IMR-90 (cell line): ENCODE measurements at places on chromosomes 4 and X. TPM values are rescaled to one million over a fixed set of nuclear protein-coding genes. Genes with fewer than 3 reads are reported as not detected.

- DNase-seq = peak; percentile 28
These were observed 119.3 kb downstream of the ZNF330 start for GRCh38 chr4:141339966-141340365.

- DNase-seq = no peak
These were observed 214.0 kb upstream of the LEF1 start for GRCh38 chr4:108382751-108383150.

- DNase-seq = no peak
These were observed 250.5 kb upstream of the GPRIN3 start for GRCh38 chr4:89558147-89558546.

DNA sequence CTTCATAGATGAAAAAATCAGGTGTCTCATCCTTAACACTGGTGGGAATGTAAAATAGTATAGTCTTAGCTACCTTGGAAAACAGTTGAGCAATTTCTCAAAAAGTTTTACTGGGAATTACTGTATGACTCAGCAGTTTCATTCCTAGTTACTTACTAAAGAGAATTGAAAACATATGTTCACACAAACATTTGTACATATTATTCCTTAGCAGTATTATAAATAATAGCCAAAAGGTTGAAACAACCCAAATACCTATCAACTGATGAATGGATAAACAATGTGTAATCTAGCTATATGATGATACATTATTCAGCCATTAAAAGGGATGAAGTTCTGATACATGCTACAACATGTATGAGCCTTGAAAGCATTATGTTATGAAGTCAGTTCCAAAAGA lies 41.7 kb downstream of the RBM46 start:
- peak; percentile 84 for DNase-seq

DNA sequence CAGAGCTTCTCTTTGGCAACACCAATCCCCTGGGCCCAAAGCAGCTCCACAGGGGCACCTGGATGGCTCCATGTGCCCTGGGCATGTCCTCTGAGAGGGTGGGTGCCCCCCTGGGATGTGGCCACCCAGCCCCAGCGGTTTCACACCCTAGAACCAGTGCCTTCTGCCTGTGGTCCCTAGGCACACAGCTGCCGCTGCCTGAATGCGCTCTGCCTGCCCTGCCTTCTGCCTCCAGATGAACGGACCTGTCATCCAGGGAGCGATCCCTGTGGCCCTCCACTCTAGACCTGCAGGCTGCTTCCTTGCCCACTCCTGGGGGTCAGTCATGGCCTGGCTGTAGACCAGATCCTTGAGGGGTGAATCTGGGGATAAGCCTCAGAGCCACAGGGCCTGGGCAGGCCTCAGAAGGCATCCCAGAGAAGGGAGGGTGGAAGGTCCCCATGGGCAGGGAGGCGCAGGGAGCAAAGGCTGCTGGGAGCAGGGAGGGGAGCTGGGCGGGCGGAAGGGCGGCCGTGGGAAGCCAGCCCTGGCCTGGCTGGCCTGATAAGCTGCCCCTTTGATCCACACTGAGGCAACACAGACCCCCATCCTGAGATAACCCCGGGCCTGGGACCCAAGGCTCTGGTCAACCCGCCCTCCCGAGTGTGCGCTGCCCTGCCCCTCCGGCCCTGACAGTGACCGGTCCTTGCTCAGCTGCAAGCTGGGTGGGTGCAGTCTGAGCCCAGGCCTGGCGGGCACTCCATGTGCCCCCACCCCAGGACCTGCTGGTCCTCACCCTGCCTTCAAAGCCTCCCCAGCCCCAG lies 8.1 kb upstream of the FGFR3 start:
- no peak for DNase-seq

DNA sequence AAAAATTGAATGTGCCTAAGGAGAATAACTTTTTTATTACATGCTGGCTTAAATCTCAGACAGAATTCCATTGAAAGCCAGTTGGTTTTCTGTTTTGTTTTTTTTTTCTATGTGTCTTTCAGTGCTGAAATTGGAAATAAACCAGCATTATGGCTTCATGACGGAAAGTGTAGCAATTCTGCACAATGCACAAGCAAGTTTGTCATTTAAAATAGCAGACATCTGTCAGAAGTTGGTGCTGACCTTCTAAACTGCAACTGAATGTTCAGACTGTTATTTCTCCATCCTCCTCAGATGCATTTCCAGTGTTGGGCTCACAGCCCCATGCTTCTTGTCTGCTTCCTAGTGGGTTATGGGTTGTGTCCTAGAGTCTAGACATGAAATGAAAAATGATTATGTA lies 107.2 kb upstream of the LIMCH1 start:
- no peak for DNase-seq

DNA sequence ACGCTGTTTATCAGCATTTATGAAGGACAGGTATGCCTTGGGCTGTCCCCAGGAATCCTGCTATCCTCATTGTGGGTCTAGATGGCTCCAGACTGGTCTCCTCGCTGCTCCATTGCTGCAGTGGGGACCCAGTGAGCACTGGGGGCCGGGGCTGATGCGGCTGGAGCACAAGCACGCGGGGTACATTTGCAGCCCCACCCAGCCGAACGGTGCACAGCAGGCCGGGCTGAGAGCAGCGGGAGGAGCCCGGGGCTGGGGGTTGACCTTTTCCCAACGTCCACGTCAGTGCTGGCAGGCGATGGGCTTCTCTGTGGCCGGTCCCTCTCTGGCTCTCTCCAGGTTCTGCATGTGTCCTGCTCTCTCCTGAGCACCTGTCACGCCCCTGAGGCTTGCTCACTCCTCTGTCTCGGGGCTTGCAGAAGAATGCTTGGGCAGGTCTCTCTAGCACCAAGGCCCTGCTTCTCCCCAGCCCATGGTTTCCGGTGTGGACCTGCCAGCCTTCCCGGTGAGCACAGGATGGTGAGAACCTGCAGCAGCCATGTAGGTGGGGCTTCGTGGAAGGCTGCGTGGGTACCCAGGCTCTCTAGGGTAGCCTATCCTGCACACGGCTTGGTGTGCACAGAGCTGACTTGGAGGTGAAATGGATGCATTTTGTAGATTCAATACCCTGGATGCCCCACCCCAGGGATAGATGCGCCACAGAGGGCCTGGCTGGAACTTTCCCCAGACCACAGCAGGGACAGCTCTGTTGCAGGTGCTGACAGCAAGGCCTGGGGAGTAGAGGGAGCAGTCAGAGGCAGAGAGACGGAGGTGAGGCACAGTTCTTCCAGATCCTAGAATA lies 89.1 kb upstream of the ADRA2C start:
- no peak for DNase-seq

DNA sequence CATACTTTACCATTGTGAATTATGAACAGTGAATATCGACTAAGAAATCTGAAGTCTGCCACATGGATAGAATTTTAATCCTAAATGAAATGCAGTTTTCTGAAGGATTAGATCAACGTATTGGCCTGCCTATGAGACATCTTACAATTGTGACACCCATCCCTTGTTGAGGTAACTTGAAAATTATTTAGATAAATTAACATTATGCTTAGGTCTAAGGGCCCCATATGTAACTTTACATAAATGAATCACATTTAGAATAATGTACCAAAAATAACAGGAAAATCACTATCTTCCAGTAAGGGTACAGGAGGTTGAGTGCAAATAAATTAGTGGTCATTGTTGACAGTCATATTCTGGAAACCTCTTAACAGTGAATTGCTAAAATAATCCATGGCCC lies 13.5 kb downstream of the XAGE5 start:
- no peak for DNase-seq

- no peak for DNase-seq
These were observed 539.1 kb upstream of the MAGEB18 start for GRCh38 chrX:25599061-25599460.

GRCh38 chr4:2598511-2599303 lies 62.3 kb downstream of the FAM193A start:
- peak; percentile 19 for DNase-seq

DNA sequence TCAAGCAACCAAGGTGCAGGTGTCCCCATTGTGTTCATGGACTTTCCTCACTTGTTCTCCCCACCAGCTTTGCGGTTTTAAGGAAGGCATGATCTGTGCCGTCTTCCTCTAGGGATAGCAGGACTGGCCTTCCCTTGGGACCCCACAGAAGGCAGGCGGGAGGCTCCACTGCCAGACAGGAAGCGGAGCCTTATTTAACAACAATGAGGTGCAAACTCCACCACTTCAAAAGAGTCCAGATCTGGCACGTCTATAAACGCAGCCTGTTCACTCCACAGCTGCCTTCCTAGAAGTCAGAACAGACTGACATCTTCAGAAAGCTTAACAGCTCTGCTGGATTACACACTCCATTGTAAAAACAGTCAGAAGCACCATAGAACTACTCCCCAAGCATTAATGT lies 1.7 kb upstream of the GPR143 start:
- no peak for DNase-seq

DNA sequence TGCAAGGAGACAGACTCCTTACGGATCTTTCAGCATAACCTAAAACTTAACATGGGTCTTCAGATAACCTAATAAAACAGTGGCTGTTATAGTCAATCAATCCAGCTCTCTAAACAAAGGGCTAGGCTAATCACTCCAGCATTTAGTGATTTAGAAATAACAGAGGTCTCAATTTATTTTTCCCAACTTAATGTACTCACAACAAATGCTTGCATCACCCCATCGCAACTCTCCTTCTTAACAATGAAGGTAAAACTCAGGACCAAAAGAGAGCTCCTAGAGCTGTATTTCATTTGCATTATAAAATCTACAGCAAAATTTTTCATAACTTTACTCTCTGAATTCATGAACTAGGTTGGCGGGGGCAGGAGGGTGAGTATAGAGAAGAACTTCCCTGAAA lies 1.1 kb downstream of the LIN54 start:
- peak; percentile 16 for DNase-seq

DNA sequence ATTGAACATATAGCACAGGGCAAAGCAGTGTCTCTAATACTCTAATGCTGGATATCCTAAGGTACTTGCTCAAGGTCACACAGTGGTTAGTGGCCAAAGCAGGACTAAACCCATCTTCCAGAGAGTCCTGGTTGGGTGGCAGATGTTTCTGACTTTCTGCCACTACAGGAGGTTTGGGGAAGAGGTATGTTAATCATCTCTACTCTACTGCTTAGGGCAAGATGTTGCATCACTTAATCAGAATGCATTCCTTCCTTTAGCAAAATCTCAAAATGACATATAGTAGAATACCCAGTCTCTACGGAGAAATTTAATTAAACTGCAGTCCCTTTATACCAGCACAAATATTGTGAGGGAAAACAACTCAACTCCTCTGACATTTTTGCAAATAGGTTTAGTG lies 190.7 kb upstream of the FAM241A start:
- no peak for DNase-seq

- DNase-seq = no peak
These were observed 34.2 kb downstream of the ARHGEF9 start for GRCh38 chrX:63750811-63751210.

DNA sequence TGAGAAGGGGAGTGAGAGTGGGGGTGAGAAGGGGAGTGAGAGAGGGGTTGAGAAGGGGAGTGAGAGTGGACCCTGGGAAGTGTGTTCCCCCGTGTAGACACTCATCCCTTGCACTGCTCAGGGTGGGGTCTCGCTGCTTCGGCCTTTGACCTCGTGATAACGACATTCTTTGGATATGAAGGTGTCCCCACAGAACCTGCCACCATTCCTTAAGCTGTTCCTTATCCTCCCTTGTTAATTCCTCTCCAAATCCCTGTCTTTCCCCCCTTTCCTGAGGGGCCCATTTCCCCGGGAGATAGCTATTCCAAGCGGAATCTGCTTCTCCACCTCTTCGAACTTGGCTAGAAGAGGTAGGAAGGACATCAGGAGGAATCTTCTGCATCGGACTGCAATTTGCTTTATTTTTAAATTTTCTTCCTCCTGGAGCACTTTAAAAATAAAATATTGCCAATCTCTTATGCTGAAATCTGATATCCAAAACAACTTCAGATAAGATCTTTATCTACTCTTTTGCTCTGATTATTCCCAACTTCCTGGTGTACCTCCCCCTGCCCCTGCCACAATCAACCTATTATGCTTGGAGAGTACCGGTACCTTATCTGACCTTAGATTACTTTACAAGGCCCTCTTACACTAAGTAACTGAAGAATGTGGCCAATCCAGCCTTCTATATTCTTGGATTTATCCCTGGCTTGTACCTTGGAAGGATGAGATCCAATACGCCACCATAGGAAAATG lies 15.6 kb downstream of the TRIML1 start:
- DNase-seq = no peak

DNA sequence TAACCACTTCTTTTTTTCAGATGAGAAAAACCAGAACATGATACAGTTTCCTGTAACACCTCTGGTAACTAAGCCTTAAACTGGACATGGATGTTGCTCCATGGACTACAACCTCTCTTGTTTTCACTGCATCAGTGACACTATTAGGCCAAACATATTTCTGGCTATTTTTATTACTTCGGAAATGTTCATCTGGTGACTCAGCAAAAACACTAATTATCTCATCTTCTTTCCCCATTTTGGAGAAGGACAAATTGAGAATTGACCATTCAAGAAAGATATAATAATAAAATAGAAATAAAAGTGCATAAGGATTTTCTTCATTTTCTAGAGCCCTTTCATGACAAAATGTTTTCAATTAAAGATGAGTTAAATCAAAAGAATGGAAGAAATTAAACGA lies 361.9 kb upstream of the TECRL start:
- DNase-seq = no peak

Gene ZXDA
- total RNA-seq = 3.4 and 3.6 TPM in 2 replicates

Gene VCX3A
- total RNA-seq = not detected in 2 replicates

Gene KLF8
- under 0.01 TPM in 1 of 2 replicates, not detected in the other for total RNA-seq

Gene PWWP3B
- not detected in 2 replicates for total RNA-seq

Gene RPS6KA3
- 43.9 and 51.1 TPM in 2 replicates for total RNA-seq

Gene OPN1MW
- not detected in 2 replicates for total RNA-seq

Gene TMSB15B
- total RNA-seq = 5.6 and 7.9 TPM in 2 replicates

Gene IQCM
- not detected in 2 replicates for total RNA-seq

Gene SCRG1
- total RNA-seq = under 0.01 TPM in 2 replicates

Gene DMRTC1
- total RNA-seq = not detected in 2 replicates

Gene PIR
- 5.7 and 5.8 TPM in 2 replicates for total RNA-seq

Gene SPATA4
- under 0.01 and 0.28 TPM in 2 replicates for total RNA-seq

Gene LRP2BP
- total RNA-seq = 0.18 and 0.56 TPM in 2 replicates
